ENCODE measurements at places on chromosomes 1 and 21.

DNA sequence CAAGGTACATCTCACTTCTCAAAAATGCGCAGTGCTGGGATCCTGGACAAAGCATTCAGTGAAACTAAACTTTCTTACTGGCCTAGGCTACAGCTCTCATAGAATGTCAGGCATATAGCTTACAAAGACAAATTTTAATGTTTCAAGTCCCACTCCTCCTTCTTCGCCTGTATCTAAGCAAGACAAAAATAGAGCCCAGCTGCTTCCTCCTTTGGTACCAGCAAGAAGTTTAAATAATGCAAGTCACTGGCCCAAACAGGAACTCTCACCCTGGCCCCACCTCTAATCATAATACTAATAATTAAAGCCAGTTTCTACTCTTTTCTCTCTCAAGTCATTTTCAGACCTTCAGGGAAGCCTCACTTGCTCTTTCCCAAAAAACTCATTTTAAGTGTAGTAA is 1267.9 kb downstream of the MRPL39 start:
- DNase-seq: no peak

DNA sequence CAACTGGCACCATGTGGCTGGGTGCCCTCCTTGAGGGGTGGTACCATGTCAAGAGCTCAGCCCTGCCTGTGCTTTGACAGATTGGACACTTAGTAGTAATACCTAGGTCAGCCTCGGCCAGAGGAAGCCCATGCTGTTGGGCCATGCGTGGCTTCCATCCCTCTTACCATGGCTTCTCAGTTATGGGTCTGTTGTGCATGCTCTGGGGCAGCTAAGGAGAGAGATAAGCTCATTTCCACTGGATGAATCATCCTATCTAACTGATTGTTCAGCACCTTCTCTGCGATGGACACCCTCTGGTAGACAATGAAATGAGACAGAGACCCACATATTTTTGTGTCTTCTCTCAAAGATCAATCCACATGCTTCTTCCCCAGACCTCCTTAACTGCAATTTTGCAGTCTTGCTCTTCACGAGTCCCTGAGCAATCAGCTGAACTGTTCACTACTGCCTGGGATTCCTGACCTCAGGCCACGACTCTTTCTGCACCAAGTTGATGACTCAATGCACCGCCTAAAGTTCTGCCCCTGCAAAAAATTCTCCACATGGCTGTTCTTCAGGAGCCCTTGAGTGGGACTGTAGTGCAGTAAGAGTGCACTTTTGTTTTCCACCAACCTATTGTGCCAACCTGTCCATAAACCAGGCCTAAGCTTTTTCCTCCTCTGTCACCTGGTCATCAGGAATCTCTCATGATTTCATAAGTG is 6.9 kb upstream of the TRIM62 start:
- DNase-seq: no peak

GRCh38 chr1:48777219-48777895 is 666 bp upstream of the BEND5 start:
- peak; percentile 58 for DNase-seq

- DNase-seq: no peak
Measured at GRCh38 chr21:44492567-44493385, 37.5 kb downstream of the LRRC3 start.

Data from brain (organoid and tissue), 16 donors.